ENCODE measurements at places on chromosomes 7 and 10. TPM values are rescaled to one million over a fixed set of nuclear protein-coding genes. Genes with fewer than 3 reads are reported as not detected.

- H3K27ac ChIP-seq: no peak overlapping the region
- H3K4me1 ChIP-seq: no peaks in the 10 kb centered on the region
- H3K27me3 ChIP-seq: no peaks in the 10 kb centered on the region
- DNase-seq: no peak
Measured at GRCh38 chr10:17247210-17247609, 19.2 kb downstream of the VIM start.

ZNF365 gene
- total RNA-seq: 1.8 TPM

TCAF2 gene
- 2.5 TPM for total RNA-seq

GRCh38 chr10:33623669-33624068 is 289.2 kb upstream of the NRP1 start:
- no peaks in the 10 kb centered on the region for H3K36me3 ChIP-seq
- H3K27me3 ChIP-seq: no peaks in the 10 kb centered on the region
- DNase-seq: no peak
- H3K4me3 ChIP-seq: no peak overlapping the region
- H3K4me1 ChIP-seq: no peaks in the 10 kb centered on the region
- no peak overlapping the region for H3K27ac ChIP-seq

GRCh38 chr10:72133517-72133916 is 45.2 kb upstream of the SPOCK2 start:
- H3K36me3 ChIP-seq: peaks cover 22% of the 10 kb centered on the region
- H3K27ac ChIP-seq: no peak overlapping the region
- DNase-seq: no peak
- peaks cover 16% of the 10 kb centered on the region for H3K4me1 ChIP-seq
- no peaks in the 10 kb centered on the region for H3K27me3 ChIP-seq
- no peak overlapping the region for H3K4me3 ChIP-seq

SCIN gene
- total RNA-seq: 0.92 TPM
